ENCODE measurements at places on chromosomes 6 and 20. TPM values are rescaled to one million over a fixed set of nuclear protein-coding genes. Genes with fewer than 3 reads are reported as not detected.

Gene IL17A
- polyA plus RNA-seq: not detected

Gene BACH2
- polyA plus RNA-seq: 0.04 TPM

Gene SRMS
- not detected for polyA plus RNA-seq

Gene GPX5
- not detected for polyA plus RNA-seq

Gene SPATA25
- polyA plus RNA-seq: 0.76 TPM

Gene HLA-DQB1
- polyA plus RNA-seq: 246 TPM

Gene LAMA5
- 0.05 TPM for polyA plus RNA-seq

Gene NRSN2
- 0.56 TPM for polyA plus RNA-seq

Gene NKAIN2
- not detected for polyA plus RNA-seq

Gene BPI
- polyA plus RNA-seq: 9.0 TPM

Gene FOXS1
- not detected for polyA plus RNA-seq

Gene SIRPD
- 13.0 TPM for polyA plus RNA-seq

Gene NINL
- polyA plus RNA-seq: 0.13 TPM

Gene NKAIN4
- polyA plus RNA-seq: not detected

GRCh38 chr6:91029211-91029610 lies 442.3 kb upstream of the MAP3K7 start:
- H3K4me1 ChIP-seq: no peaks in the 10 kb centered on the region
- no peak for DNase-seq
- H3K27me3 ChIP-seq: no peaks in the 10 kb centered on the region
- no peaks in the 10 kb centered on the region for H3K36me3 ChIP-seq
- H3K27ac ChIP-seq: no peak overlapping the region
- H3K4me3 ChIP-seq: no peak overlapping the region

GRCh38 chr20:3931664-3932063 lies 42.5 kb downstream of the PANK2 start:
- peak overlapping the region; percentile 3 for H3K27ac ChIP-seq
- H3K36me3 ChIP-seq: peaks cover 49% of the 10 kb centered on the region
- DNase-seq: no peak
- H3K4me3 ChIP-seq: no peak overlapping the region
- no peaks in the 10 kb centered on the region for H3K27me3 ChIP-seq

GRCh38 chr6:13918686-13919250 lies 6.0 kb upstream of the RNF182 start:
- no peaks in the 10 kb centered on the region for H3K36me3 ChIP-seq
- H3K27ac ChIP-seq: no peak overlapping the region
- DNase-seq: no peak
- peaks cover under 1% of the 10 kb centered on the region for H3K4me1 ChIP-seq

DNA sequence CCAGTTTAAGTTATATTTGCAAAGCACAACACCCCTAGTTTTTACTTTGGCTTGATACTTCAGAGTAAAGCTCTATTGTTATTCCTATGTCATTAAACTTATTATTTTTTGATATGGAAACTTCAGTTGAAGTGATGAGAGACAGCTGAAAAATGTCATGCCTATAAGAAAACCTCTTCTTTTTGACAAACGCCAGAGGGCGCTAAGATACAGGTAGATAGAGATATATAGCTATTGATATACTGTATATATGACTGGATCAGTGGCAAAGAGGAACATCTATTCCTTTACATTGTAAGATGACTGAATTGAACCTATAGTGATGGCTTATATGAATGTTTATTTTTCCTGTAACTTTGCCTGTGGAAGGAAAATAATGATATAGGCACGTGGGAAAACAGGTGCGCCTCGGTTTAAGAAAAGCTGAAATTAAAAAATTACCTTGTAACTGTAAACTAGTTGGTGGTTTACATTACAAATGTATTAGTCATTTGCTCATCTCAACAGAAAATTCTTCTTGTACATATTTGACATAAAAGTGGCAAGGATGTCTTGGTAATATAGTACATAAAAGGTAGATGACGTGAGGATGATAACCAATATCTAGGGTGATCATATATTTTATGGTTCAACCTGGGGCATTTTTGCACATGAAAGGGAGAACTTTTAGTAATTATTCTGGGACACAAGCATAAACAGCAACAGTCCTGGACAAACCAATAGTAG lies 74.1 kb downstream of the LAMA4 start:
- no peaks in the 10 kb centered on the region for H3K4me1 ChIP-seq
- DNase-seq: peak; percentile 64
- H3K36me3 ChIP-seq: no peaks in the 10 kb centered on the region
- no peak overlapping the region for H3K4me3 ChIP-seq
- peaks cover 2% of the 10 kb centered on the region for H3K27me3 ChIP-seq
- H3K27ac ChIP-seq: no peak overlapping the region

DNA sequence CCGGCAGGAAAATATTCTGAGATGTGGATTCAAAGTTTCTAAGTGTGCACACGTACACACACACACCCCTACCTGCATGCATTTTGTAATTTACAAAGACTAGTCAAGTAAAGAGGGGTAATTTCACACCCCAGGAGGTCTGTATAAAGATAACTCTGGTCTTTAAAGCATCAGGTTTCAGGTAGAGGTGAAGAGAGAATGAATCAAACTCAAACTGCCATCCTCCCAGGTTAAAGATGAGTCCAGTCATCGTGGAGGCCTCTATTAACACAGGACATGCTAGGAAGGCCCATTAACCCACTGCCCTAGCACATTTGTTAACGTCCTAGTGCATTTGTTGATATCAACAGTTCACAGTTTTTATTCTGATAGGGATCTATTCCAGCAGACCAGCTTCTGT lies 3.5 kb upstream of the HLA-DRA start:
- peak overlapping the region; percentile 98 for H3K27ac ChIP-seq
- H3K27me3 ChIP-seq: no peaks in the 10 kb centered on the region
- H3K4me1 ChIP-seq: peaks cover 42% of the 10 kb centered on the region
- H3K4me3 ChIP-seq: no peak overlapping the region
- no peaks in the 10 kb centered on the region for H3K36me3 ChIP-seq
- no peak for DNase-seq

DNA sequence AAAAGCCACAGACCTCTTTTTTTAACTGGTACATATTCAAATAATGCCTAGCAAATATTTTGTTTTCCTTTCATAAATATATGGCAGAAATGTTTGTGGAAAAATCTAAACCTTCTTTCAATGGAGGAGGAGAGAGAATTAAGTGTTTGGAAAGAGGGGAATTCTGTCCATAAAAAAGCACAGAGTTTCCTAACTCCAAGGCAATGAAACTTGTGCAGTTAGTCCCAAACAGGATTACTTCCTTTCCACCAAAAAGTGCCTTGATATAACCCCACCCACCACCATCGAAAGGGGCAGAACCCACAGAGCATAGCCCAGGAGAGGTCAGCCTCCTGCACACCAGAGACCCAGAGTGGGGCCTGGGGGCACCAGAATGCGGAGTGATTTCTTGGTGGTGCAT lies 106.3 kb downstream of the OGFRL1 start:
- no peak overlapping the region for H3K4me3 ChIP-seq
- H3K27ac ChIP-seq: no peak overlapping the region
- no peaks in the 10 kb centered on the region for H3K27me3 ChIP-seq

- H3K4me1 ChIP-seq: no peaks in the 10 kb centered on the region
- H3K36me3 ChIP-seq: peaks cover 41% of the 10 kb centered on the region
- no peaks in the 10 kb centered on the region for H3K27me3 ChIP-seq
- no peak overlapping the region for H3K4me3 ChIP-seq
Observed at GRCh38 chr6:149380523-149380922, 19.5 kb upstream of the SUMO4 start.

DNA sequence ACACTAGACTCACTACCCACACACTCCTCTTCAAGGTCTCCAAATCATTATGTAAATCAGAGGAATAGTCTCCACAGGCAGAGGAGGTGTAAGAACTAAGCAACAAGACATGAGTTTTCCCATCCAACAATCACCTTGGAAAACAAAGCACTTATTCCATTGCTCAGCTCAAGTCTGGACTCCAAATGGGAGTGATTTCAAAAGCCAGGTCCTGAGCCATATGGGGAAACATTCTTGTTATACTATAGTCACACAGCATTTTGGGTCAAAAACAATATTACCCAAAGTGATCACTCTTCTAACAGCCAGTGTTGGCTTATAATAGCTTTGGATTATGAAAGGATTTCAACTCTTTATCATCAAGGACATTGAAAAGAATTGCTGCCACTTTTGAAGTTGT lies 3.6 kb upstream of the PRPH2 start:
- H3K4me1 ChIP-seq: peaks cover 16% of the 10 kb centered on the region
- H3K27me3 ChIP-seq: no peaks in the 10 kb centered on the region
- DNase-seq: no peak
- no peaks in the 10 kb centered on the region for H3K36me3 ChIP-seq
- no peak overlapping the region for H3K4me3 ChIP-seq

- H3K4me1 ChIP-seq: peaks cover 11% of the 10 kb centered on the region
- DNase-seq: no peak
Observed at GRCh38 chr6:18147616-18148015, 7.3 kb downstream of the TPMT start.

DNA sequence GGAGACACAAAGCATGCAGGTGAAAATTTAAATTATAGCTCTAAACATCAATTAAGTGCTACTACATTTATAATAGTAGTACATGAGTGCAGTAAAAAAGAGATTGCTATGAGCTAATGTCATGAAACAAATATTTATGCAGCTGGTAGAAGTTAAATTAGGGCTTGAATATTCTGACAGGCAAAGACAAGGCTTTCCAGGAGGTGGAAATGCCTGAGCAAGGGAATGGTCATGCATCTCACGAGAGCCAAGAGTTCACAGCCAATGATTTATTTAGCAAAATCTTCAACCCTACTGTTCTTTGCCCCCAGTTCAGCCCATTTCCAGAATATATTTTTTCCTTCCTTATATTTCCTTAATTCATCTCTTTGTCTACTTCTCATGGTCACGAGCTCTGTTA lies 128.9 kb downstream of the HIVEP2 start:
- peaks cover 7% of the 10 kb centered on the region for H3K4me1 ChIP-seq
- H3K27me3 ChIP-seq: no peaks in the 10 kb centered on the region
- H3K36me3 ChIP-seq: no peaks in the 10 kb centered on the region
- DNase-seq: no peak
- H3K27ac ChIP-seq: no peak overlapping the region

- H3K36me3 ChIP-seq: no peaks in the 10 kb centered on the region
- no peaks in the 10 kb centered on the region for H3K27me3 ChIP-seq
- no peak overlapping the region for H3K27ac ChIP-seq
- no peak overlapping the region for H3K4me3 ChIP-seq
- DNase-seq: no peak
- H3K4me1 ChIP-seq: no peaks in the 10 kb centered on the region
Observed at GRCh38 chr6:45256697-45257695, 71.1 kb upstream of the RUNX2 start.

- DNase-seq: peak; percentile 49
- no peaks in the 10 kb centered on the region for H3K27me3 ChIP-seq
- H3K36me3 ChIP-seq: no peaks in the 10 kb centered on the region
- no peak overlapping the region for H3K27ac ChIP-seq
- H3K4me3 ChIP-seq: no peak overlapping the region
Observed at GRCh38 chr6:124539096-124539495, 423.1 kb upstream of the RNF217 start.

GRCh38 chr6:150549674-150550101 lies 50.0 kb upstream of the PLEKHG1 start:
- no peaks in the 10 kb centered on the region for H3K4me1 ChIP-seq
- no peak overlapping the region for H3K4me3 ChIP-seq
- DNase-seq: no peak
- no peaks in the 10 kb centered on the region for H3K36me3 ChIP-seq

GRCh38 chr6:2482773-2483172 lies 237.4 kb upstream of the GMDS start:
- no peaks in the 10 kb centered on the region for H3K27me3 ChIP-seq
- peaks cover 9% of the 10 kb centered on the region for H3K4me1 ChIP-seq
- no peak for DNase-seq
- H3K4me3 ChIP-seq: no peak overlapping the region
- H3K36me3 ChIP-seq: no peaks in the 10 kb centered on the region

GRCh38 chr6:27922949-27923348 lies 10.8 kb upstream of the OR2B2 start:
- H3K27ac ChIP-seq: no peak overlapping the region
- no peaks in the 10 kb centered on the region for H3K36me3 ChIP-seq
- no peaks in the 10 kb centered on the region for H3K4me1 ChIP-seq
- H3K27me3 ChIP-seq: peaks cover 2% of the 10 kb centered on the region
- H3K4me3 ChIP-seq: no peak overlapping the region

DNA sequence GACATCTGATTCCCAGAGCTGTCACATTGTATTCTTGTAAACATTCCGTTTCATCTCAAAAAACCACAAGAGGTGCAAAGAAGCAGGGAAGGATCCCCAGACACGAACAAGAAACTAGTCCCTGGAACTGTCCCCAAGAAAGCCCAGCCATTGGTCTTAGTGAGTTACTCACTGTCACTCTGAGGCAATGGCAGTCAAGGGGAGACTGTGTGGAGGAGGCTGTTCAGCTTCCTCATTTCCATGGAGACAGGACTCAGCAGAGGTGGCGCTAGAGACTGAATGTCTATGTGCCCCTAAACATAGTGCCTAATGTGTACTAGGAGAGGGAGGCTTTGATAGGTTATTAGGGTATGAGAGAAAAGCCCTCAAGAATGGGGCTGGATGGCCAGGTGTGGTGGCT lies 11.1 kb downstream of the ULBP1 start:
- H3K4me1 ChIP-seq: no peaks in the 10 kb centered on the region
- H3K27me3 ChIP-seq: peaks cover 11% of the 10 kb centered on the region
- H3K36me3 ChIP-seq: no peaks in the 10 kb centered on the region
- DNase-seq: peak; percentile 63
- no peak overlapping the region for H3K4me3 ChIP-seq
- H3K27ac ChIP-seq: no peak overlapping the region

DNA sequence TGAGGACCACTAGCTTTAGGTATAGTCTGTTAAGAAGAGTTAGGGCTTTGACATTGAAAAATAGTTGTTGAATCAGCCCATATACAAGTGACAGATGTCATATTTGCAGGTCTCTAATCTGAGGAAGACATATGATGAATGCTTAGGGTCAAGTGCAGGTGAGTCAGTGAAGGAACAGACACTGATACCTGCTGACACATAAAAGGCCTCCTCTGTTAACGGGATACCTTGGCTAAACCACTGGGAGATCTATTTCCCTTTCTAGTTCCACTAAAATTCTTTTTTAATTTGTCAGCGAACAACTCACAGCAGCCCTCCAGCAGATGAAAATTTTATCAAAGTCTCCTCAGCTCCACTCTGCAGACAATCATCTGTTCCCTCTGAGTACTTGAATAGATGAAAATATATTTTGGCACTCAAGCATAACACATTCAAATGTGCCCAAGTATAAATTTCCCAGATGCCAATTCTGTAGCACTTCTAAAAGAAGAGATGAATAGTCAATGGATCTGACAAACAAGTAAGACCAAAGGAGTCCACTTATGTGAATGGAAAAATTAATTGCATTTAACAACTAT lies 154.0 kb downstream of the KIF16B start:
- H3K4me3 ChIP-seq: no peak overlapping the region
- DNase-seq: no peak
- no peaks in the 10 kb centered on the region for H3K27me3 ChIP-seq

DNA sequence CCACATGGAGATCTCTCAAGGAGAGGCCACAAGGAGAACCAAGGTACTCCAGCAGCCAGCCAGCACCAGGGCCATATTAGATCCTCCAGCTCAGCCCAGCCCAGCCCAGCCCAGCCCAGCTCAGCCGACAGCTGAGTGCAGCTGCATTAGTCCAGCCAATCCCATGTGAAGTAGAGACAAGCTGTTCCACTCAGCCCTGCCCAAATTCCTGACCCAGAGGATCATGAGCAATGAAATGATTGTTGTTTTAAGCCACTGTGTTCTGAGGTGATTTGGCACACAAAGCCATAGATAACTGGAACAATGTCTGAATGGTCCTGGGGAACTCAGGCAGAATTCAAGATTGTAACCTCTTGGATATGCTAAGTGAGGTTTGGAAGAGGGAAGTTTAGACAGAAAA lies 59.5 kb upstream of the BMP2 start:
- H3K36me3 ChIP-seq: no peaks in the 10 kb centered on the region
- no peak overlapping the region for H3K4me3 ChIP-seq
- H3K4me1 ChIP-seq: no peaks in the 10 kb centered on the region
- DNase-seq: no peak
- peaks cover 21% of the 10 kb centered on the region for H3K27me3 ChIP-seq
- no peak overlapping the region for H3K27ac ChIP-seq
